NCI-H1417 (cell line): ENCODE measurements at places on chromosomes 7 and 10.

- DNase-seq = no peak
Measured at GRCh38 chr10:4748491-4749270, 77.3 kb upstream of the AKR1E2 start.

DNA sequence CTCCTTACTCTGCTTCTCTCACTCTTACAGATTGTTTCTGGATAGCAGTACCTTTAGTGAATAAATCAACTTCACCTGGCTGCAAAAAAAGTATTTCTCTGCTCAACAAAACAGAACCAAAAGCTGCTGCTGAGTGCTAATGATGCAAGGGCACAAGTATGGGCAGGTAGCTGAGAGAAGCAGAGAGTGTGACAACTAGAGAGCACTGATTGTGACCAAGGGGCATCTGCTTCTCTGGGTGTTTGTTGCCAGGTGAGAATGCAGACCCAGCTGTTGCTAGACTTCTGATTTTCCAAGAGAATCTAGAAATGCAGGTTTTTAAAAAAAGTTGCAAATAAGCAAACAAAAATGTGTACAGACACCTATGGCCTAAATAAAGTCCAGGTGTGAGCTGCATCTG, 25.3 kb upstream of the PPIF start:
- no peak for DNase-seq

DNA sequence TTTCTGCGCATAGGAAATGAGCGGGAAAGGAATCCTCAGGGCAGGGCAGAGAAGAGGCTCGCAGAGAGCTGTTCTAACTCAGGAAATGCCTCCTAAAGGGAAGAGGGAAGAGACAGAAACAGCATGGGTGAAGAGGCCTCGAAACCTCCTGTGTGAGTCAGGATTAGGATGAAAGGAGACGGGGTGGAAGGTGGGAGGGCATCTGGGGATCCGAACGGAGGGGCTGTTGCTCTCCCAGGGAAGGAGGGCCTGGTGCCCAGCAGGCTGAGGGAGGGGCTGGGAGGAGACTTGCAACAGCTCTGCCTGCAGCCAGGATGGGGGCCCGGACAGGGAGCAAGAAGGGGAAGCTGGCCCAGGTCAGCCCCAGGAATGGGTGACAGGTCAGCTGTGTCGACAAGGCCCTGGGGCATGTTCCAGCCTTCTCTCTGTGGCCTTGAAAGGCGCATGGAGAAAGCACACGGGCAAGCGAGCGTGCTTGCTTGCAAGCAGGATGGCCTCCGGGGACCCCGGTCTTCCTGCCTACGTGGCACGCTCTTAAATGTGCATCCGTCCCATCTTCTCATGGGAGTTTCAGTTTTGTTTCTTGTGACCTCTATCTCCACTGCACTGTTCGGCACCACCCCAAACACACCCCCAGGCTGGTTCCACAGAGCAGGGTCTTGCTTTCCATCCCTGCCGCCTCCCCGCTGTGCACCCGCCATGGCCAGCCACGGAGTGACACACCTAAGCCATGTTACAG, 63.5 kb downstream of the HIPK2 start:
- DNase-seq = no peak

DNA sequence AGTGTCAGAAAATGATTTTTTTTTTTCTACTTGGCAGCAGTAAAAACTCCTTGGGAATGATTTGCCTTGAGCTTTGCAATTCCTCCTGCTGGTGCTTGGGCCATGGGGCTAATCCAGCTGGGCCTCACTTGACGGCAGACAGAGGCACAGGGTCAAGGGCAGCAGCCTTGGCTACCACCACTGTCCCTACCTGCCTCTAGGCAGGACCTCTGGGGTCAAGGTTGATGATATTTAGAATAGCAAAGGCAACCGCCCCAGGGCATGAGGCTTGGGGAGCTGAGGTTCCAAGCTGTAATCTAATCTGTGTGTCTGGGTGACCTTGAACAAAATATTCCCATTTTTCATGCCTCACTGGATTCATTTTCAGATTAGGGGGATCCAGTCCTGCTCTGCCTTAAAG, 327.4 kb downstream of the PLXNA4 start:
- no peak for DNase-seq

DNA sequence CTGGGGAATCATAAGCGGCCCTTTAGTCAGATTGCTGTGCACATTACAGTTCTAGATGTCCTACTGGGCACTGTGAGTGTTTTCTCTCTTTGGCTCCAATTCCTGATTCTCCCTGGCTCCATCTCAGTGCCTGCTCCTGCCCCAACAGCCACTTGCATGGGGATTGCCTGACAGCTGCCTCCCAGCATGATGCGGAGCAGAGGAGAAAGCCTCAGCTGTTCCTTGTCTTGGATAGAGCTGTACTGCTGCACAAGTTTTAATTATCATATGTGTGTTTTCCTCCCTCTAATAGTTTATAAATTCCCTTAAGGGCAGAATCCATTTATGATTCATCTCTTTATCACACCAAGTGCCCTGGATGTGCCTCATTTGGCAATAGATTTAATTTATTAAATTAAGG, 285.8 kb upstream of the COBL start:
- no peak for DNase-seq

- DNase-seq = no peak
Measured at GRCh38 chr10:79910344-79910743, 38.6 kb downstream of the SFTPD start.

DNA sequence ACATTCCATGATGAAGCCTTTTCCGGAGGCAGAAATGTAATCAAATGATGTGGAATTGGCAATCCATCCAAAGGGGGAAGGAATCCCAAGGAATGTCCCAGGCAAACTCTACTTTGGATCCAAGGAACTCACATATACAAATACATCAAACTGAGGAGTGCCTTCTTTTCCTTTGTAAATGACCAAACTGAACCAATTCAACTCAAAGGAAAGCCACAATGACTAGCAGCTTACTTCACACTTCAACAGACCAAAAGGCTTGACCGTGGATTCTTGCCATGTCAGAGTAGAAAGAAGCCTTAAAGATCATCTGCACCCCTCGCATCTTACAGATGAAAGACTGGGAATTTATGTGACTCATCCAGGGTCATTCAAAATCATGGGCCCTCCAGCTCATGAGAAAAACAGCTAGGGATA, 79.7 kb upstream of the MACROH2A2 start:
- no peak for DNase-seq

DNA sequence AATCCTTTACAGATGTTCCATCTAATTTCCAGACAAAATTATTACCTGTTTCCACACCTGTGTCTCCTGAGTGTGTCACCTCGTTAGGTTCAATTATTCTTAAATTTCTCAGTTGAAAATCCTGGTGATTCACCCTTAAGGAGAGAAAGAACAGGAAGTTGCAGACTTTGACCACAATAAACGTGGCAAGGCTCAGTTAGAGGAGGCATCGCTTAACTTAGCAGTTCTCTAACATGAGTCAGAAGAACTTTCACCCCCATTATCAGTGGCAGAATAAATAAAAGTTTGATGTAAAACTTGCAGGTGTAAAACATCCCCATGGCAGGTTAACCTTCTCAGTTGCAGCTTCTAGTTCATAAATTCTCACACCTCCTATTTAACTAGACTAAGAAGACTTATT, 8.3 kb downstream of the XPNPEP1 start:
- DNase-seq = no peak

DNA sequence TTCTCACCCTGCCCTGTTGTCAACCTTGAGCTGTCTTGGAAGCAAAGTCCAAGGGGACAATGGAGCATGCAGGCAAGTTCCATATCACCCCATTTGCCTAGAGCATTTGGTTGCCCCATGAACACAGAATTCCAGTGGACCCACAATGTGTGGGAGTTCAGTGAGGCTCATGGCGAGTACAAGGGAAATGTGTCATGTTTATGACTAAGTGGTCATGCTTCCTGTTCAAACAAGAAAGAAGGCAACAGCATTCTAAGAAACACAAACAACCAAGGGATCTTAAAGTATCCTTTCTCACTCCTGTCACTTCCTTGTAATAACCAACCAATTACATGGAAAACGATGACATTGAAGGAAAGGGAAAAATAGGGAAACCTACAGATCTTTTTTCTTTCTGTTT, 513.0 kb downstream of the INHBA start:
- DNase-seq = no peak

GRCh38 chr10:22934726-22935125, 6.9 kb downstream of the ARMC3 start:
- no peak for DNase-seq

GRCh38 chr7:149330914-149331567, 69.0 kb downstream of the ZNF783 start:
- no peak for DNase-seq

DNA sequence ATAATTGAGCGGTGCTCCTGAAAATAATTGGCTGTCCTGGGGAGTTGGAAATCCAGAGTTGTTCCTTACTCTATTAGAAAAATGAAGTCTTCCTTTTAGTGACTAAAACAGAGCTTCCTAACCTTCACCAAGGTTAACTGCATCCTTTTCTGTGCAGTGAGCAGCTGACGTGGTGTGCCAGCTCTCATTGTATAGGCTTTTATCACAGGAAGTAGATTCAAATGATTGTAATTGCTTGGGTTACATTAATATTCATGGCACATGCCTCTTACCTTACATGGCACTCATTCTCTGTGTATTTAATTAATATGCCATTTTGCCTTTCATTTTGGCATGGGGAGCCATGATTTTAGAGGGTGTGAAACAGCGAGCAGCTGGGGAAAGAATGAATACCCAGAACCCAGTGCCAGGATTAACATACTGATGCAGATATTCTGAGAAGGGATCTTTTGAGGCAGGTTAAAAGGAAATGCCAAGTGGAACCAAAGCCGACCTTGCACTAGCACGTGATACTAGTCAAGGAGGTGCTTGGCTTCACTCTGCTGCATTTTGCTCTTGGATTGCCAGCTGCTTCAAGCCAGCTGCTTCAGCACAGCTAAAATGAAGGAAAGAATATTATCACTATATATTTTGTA, 115.3 kb downstream of the ST7 start:
- DNase-seq = peak; percentile 83

DNA sequence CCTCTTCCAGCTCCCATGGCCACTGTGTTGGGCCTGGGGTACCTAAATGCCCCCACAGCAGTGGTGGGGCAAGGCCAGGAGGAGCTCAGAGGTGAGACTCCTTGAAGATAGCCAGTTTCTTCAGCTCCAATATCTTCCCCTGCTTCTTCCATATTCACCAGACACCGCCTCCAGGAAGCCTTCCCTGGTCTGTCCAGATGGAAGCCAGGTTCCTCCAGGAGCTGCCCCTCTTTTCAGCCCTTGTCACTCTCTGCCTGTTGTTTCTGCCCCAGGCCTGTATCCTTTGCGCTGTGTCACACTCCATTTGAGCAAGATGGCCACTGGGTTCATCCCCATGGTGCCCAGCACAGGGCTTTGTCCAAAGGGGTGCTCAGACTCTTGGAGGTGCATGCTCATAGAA, 127.7 kb downstream of the MYL10 start:
- no peak for DNase-seq

DNA sequence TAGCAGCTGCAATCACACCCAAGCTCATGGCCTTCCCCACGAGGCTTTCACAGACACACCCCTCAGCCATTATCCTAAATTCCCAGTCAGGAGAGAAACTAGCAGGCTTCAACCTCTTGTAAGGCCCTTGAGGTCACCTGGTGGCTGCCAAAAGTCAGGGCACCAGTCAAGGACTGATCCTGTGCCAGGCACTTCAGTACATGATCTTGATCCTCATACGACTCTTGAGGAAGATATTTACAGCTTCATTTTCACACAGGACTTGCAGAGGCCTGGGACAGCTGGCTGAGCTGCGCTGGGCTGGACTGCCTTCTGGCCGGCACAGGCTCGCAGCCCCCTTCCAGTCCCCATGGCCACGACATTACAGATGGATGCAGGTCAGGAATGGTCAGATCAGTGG, 8.8 kb downstream of the PDAP1 start:
- no peak for DNase-seq

GRCh38 chr10:118442032-118442431, 99.9 kb upstream of the FAM204A start:
- DNase-seq = no peak
